Adrenal gland (tissue), 19 donors: ENCODE measurements at places on chromosomes 6 and 20. TPM values are rescaled to one million over a fixed set of nuclear protein-coding genes. Genes with fewer than 3 reads are reported as not detected.

DNA sequence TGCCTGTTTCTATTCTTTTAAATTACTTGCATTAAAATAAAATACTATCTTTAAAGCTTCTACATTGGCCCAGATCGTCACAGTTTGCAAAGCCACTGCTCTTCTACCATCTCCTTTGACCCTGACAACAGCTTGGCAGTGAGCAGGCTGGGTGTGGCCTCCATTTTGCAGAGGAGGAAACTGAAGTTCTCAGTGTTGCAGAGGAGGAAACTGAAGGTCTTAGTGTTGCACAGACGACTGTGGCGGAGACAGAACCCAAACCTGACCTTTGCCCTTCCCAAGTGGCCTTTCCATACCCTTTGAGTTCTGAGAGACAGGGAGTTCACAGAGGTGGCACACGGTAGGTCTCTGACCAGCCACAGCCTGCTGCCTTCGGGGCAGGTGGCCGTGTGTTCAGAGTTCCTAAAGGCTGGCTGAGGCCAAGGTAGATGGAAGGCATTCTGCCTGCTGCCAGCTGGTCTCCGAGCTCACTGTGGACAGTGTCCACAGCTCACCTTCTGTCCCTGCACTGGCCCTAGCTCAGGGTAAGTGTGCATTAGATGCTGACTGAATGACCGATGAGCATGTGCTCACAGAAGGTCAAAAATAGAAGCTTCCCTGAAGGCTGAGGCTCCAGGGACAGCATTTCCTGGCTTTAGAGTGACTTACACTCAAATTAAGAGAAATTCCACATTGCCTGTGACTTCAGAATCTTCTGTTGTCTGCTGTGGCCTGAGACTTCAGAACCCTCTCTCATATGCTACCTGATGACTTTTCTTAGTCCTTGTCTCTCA lies 113.5 kb upstream of the SLC24A3 start:
- no peaks in the 10 kb centered on the region for H3K4me1 ChIP-seq
- H3K27me3 ChIP-seq, result no peaks in the 10 kb centered on the region
- DNase-seq, result no peak
- H3K4me3 ChIP-seq, result no peak overlapping the region
- no peak overlapping the region for H3K27ac ChIP-seq

- no peak overlapping the region for H3K27ac ChIP-seq
- no peak overlapping the region for H3K4me3 ChIP-seq
- no peaks in the 10 kb centered on the region for H3K36me3 ChIP-seq
- no peaks in the 10 kb centered on the region for H3K4me1 ChIP-seq
Measured at GRCh38 chr6:28814032-28814976, 109.5 kb downstream of the TRIM27 start.

DNA sequence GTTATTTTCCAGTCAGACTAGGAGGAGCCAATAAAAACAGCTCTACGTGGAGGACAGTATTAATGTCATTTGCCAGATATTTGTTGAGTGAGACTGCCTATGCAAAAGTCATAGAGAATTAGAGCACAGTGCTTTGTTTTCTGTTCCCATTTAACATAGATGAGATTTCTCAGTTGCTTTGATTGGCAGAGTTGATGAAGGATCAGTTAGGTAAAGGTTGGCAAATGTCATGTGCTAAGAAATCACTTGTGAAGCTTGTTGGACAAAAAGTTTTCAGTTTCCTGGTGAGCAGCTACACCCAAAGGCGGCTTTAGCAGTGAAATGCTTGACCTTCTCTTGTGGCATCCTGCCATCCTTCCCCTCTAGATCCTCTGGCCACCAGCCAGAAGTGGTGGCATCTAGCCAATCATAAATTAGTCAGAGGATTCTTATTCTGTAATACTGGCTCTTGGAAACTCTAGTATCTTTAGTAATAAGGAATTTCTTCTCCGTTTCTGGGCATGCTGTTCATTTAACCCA lies 37.0 kb downstream of the BCKDHB start:
- H3K36me3 ChIP-seq, result no peaks in the 10 kb centered on the region
- H3K4me1 ChIP-seq, result peaks cover 24% of the 10 kb centered on the region
- peak; percentile 93 for DNase-seq
- no peaks in the 10 kb centered on the region for H3K27me3 ChIP-seq

GRCh38 chr20:60219231-60219630 lies 261.0 kb downstream of the CDH26 start:
- DNase-seq, result no peak
- H3K36me3 ChIP-seq, result no peaks in the 10 kb centered on the region
- H3K27me3 ChIP-seq, result no peaks in the 10 kb centered on the region
- no peak overlapping the region for H3K27ac ChIP-seq
- H3K4me1 ChIP-seq, result no peaks in the 10 kb centered on the region

- H3K36me3 ChIP-seq, result no peaks in the 10 kb centered on the region
- DNase-seq, result no peak
- H3K4me1 ChIP-seq, result peaks cover under 1% of the 10 kb centered on the region
- no peaks in the 10 kb centered on the region for H3K27me3 ChIP-seq
- no peak overlapping the region for H3K27ac ChIP-seq
- H3K4me3 ChIP-seq, result no peak overlapping the region
Measured at GRCh38 chr6:2625581-2625980, 125.1 kb downstream of the MYLK4 start.

- H3K27me3 ChIP-seq, result no peaks in the 10 kb centered on the region
- H3K36me3 ChIP-seq, result no peaks in the 10 kb centered on the region
- peak; percentile 39 for DNase-seq
- H3K4me3 ChIP-seq, result no peak overlapping the region
- H3K27ac ChIP-seq, result no peak overlapping the region
Measured at GRCh38 chr20:52494244-52494643, 302.7 kb upstream of the ZFP64 start.

- H3K4me1 ChIP-seq, result no peaks in the 10 kb centered on the region
- H3K4me3 ChIP-seq, result no peak overlapping the region
- no peaks in the 10 kb centered on the region for H3K36me3 ChIP-seq
- no peaks in the 10 kb centered on the region for H3K27me3 ChIP-seq
- DNase-seq, result no peak
Measured at GRCh38 chr6:11702089-11702488, 76.5 kb downstream of the ADTRP start.

DNA sequence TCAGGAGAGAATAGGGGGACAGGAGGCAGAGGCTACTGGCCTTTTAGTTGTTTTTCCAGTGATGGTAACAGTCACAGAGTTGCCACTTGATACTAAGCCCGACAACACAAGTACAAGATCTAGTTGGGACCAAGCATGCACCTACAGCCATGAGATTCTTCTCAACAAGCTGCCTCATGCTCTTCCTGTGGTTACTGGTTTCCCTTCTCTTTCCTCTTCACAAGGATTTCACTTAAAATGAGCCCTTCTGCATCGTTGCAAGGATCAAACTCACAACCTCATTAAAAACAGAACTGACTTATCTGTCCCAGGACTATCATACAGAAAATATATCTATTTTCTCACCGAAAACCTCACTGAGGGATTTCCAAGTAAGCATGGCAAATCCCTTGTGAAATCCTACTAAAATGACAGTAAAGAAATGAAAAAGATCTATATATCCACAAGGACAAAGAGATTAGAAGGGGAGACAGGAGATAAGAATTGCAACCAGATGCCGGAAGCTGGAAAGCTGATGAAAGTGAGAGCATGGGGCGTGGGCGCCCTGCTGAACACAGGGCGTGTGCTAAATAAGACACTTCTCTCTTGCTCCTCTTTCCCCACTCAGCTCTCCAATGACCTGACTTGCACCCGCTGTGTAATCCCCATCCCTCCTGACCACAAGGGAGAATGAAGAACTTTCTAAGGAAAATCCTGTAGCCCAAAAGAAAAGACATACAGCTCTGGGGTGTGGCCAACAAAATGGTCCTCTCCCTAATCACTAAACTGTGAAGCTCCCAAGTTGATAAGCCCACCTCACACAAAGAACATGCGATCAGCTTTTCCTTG lies 13.4 kb downstream of the MTFR2 start:
- H3K4me1 ChIP-seq, result no peaks in the 10 kb centered on the region
- no peaks in the 10 kb centered on the region for H3K27me3 ChIP-seq
- H3K27ac ChIP-seq, result no peak overlapping the region

- no peaks in the 10 kb centered on the region for H3K36me3 ChIP-seq
- no peak for DNase-seq
- H3K27ac ChIP-seq, result no peak overlapping the region
- no peak overlapping the region for H3K4me3 ChIP-seq
- H3K27me3 ChIP-seq, result no peaks in the 10 kb centered on the region
Measured at GRCh38 chr20:16437387-16437996, 135.8 kb downstream of the KIF16B start.

DNA sequence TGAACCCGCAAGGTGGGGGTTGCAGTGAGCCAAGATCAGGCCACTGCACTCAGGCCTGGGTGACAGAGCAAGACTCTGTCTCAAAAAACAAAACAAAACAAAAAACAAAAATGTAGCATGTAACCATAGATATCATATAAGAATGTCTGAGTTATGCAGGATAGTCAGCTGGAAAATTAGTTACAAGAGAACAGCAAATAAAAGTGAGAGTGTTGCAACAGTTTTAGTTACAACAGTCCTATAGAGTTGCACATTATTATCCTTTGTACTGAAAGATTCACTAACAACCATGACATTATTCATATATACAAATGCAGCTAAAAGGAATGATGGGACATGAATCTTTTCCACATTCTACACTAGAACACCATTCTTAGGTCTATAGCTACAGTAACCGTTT lies 16.4 kb downstream of the RNF24 start:
- no peak overlapping the region for H3K4me3 ChIP-seq
- no peaks in the 10 kb centered on the region for H3K36me3 ChIP-seq
- peaks cover 9% of the 10 kb centered on the region for H3K4me1 ChIP-seq
- H3K27ac ChIP-seq, result no peak overlapping the region
- no peaks in the 10 kb centered on the region for H3K27me3 ChIP-seq

GRCh38 chr6:21997119-21998037 lies 299.5 kb downstream of the PRL start:
- no peak overlapping the region for H3K4me3 ChIP-seq
- no peak overlapping the region for H3K27ac ChIP-seq

DNA sequence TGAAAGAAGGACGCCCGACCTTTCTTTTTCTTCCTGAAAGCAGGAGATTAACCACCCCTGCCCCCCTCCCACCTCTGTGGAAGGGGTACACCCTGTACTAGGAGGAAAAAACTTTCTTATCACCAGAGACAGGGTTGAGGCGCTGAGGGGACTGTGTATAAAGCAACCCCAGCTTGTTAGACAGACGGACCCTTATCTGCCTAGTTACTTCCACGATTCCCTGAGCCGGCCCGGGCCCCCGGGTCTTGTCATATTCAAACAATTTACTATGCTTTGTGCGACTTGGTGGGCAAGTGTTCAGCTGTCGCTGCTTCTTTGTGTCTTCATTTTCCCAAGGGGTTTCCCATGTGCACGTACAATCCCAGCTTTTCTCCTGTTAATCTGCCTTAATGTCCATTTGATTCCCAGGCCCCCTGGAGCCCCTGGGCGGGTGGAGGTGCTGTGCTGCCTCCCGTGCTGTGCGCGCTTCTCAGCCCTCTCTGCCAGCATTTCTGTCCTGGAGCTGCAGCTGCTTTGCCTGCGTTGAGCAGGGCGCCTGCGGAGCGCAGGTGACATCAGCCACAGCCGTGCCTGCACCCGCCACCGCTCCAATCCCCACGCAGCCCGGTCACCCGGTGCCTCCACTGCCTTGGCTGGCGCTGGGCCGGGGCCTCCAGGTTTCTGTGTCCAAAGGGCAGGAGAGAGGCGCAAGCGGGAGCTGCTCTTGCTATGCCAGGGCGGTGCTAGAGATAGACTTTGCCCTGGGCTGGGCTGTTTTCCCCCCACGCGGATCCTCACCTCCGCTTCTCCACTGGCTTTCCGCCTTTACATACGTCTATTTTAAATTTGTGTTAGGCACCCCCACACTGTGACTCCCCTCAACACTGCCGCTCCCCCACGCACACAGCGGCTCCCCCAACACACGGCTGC lies 96.2 kb downstream of the TTLL2 start:
- H3K4me3 ChIP-seq, result no peak overlapping the region
- no peak overlapping the region for H3K27ac ChIP-seq
- no peak for DNase-seq
- no peaks in the 10 kb centered on the region for H3K27me3 ChIP-seq
- no peaks in the 10 kb centered on the region for H3K4me1 ChIP-seq

DNA sequence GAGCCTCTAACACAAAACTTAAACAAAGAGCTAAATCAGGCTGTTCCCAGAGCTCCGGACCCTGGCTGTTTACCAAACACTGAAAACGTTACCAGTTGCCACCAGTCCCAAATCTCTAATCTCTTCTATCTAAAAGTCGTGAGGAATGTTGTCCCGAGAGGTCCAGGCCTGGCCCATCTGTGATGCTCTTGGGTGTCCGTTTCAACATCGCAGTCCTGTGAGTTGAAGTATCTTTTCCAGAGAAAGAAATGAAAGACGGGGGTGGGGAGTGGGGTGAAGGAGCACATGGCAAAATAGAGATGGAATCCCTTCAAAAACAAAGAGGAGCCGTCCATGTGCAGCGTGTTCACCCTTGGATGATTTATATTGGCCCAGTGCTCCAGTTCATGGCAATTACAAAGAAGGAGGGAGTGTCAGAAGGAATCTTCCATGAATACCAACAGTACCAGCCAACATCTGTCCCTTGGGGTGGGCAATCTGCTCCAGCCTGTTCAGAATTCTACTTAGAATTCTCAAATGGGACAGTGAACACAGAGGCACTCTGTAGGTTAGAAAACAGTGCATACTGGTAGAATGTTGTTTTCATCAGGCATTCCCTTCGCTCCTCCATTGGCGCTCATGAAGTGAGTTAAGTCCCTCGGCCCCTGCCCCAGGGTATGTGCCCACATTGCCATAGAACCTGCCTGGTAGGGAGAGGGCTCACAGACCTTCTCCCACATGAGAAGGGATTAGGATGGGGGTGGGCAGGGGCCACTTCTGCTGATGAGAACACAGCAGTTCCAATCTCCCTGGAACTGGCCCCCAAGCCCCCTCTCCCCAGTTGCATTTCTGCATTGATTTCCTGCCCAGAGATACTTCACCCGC lies 112.1 kb downstream of the LY86 start:
- H3K36me3 ChIP-seq, result no peaks in the 10 kb centered on the region
- H3K4me1 ChIP-seq, result peaks cover 18% of the 10 kb centered on the region
- no peaks in the 10 kb centered on the region for H3K27me3 ChIP-seq
- no peak for DNase-seq
- no peak overlapping the region for H3K4me3 ChIP-seq
- peak overlapping the region; percentile 76 for H3K27ac ChIP-seq

CST5 gene
- not detected for total RNA-seq

KCNQ5 gene
- total RNA-seq, result 3.6 TPM

METTL24 gene
- 4.0 TPM for total RNA-seq

LY6G6F gene
- total RNA-seq, result not detected

KIAA1755 gene
- 1.5 TPM for total RNA-seq

SH3BGRL2 gene
- total RNA-seq, result 11.5 TPM

BPIFB1 gene
- not detected for total RNA-seq

OOEP gene
- total RNA-seq, result not detected

CD93 gene
- total RNA-seq, result 47.3 TPM
